ENCODE measurements at places on chromosomes 16 and 17.

DNA sequence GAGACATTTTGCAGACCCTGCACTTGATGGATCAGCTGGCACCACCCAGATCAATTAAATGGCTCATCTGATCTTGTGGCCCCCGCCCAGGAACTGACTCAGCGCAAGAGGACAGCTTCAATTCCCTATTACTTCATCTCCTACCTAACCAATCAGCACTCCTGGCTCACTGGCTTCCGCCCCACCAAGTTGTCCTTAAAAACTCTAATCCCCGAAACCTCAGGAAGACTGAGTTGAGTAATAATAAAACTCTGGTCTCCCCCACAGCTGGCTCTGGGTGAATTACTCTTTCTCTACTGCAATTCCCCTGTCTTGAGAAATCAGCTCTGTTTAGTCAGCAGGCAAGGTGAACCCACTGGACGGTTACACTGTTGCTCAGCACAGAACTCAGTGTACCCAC lies 23.6 kb downstream of the SPPL2C start:
- no peak for DNase-seq

DNA sequence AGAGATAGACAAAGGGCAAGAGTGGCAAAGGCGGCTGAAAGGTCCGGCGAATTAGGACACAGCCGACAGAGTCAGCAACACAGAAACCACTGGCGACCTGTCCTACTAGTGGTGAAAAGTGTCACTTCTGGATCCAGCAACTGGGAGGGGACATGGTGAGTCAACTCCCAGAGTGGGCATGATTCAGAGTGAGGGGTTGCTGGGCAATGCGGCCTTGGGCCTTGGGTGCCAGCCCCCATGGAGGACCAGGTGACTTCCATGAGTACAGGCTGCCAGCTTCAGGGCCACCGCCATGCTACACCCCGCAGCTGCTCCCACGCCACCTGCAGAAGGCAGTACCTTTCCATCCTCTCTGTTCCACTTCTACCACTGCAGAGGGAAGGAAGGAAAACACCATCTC lies 110.6 kb downstream of the ZFHX3 start:
- DNase-seq, result no peak

DNA sequence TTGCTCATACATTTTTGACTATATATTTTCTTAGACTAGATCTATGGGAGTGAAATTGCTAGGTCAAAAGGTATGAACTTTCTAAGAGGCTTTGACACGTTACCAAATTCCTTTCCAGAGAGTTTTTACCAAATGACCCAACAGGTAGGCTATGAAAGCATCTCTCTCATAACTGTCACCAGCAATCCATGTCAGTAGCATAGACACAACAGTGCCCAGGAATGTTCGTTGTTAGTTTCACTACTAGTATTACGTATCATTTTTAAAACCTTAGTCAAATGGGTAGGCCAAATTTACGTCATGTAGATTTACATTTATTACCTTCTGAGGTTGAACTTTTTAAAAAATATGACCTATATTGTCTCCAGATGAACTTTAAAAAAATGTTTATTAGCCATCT lies 66.8 kb downstream of the MARCHF10 start:
- DNase-seq, result no peak

GRCh38 chr16:8848231-8848938 lies 20.4 kb downstream of the CARHSP1 start:
- no peak for DNase-seq

GRCh38 chr17:76421044-76421407 lies 31.9 kb downstream of the UBE2O start:
- no peak for DNase-seq

- DNase-seq, result no peak
These were observed 15.7 kb upstream of the WFIKKN1 start for GRCh38 chr16:615122-615521.

DNA sequence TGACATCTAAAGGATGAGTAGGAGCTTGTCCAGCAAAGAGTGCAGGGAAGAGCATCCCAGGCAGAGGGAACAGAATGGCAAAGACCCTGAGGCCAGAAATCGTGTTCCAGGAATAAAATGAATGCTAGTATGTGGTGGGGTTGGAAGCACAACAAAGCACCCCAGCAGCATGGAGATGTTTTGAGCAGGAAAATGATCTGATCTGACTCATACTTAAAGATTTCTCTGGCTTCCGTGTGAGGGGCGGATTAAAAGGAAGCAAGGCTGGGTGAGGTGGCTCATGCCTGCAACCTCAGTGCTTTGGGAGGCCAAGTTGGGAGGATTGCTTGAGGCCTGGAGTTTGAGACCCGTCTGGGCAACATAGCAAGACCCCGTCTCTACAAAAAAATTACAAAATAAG lies 2.3 kb downstream of the SLC5A11 start:
- DNase-seq, result no peak

- DNase-seq, result no peak
These were observed 88.3 kb upstream of the GSE1 start for GRCh38 chr16:85524630-85525419.
